ENCODE measurements at places on chromosomes 6 and 20. TPM values are rescaled to one million over a fixed set of nuclear protein-coding genes. Genes with fewer than 3 reads are reported as not detected.

KHDRBS2 gene
- 2.1 TPM for polyA plus RNA-seq

GPX5 gene
- polyA plus RNA-seq, result not detected

SIRPD gene
- polyA plus RNA-seq, result not detected

PEDS1 gene
- polyA plus RNA-seq, result 30.8 TPM

C6orf132 gene
- 4.8 TPM for polyA plus RNA-seq

SCGN gene
- not detected for polyA plus RNA-seq

TRAPPC3L gene
- polyA plus RNA-seq, result 0.46 TPM

ZNF311 gene
- polyA plus RNA-seq, result 6.6 TPM

CHMP4B gene
- 116 TPM for polyA plus RNA-seq

CNR1 gene
- 2.0 TPM for polyA plus RNA-seq

PMEPA1 gene
- polyA plus RNA-seq, result 25.6 TPM

LTB gene
- 2.0 TPM for polyA plus RNA-seq

HRH3 gene
- 0.14 TPM for polyA plus RNA-seq

FAM217A gene
- polyA plus RNA-seq, result 4.0 TPM

TM9SF4 gene
- polyA plus RNA-seq, result 72.9 TPM

SYNGAP1 gene
- 18.2 TPM for polyA plus RNA-seq

BPIFB1 gene
- not detected for polyA plus RNA-seq

TRIM31 gene
- not detected for polyA plus RNA-seq

RSPO3 gene
- polyA plus RNA-seq, result 15.6 TPM

KCNK5 gene
- 11.0 TPM for polyA plus RNA-seq

GPR63 gene
- polyA plus RNA-seq, result 3.4 TPM

ZMYND8 gene
- polyA plus RNA-seq, result 44.8 TPM

NEURL2 gene
- 8.1 TPM for polyA plus RNA-seq

GMDS gene
- 73.3 TPM for polyA plus RNA-seq

TOX2 gene
- 3.7 TPM for polyA plus RNA-seq

IL20RA gene
- polyA plus RNA-seq, result 1.6 TPM

NFATC2 gene
- 2.2 TPM for polyA plus RNA-seq
